ENCODE measurements at places on chromosomes 5 and 9.

DNA sequence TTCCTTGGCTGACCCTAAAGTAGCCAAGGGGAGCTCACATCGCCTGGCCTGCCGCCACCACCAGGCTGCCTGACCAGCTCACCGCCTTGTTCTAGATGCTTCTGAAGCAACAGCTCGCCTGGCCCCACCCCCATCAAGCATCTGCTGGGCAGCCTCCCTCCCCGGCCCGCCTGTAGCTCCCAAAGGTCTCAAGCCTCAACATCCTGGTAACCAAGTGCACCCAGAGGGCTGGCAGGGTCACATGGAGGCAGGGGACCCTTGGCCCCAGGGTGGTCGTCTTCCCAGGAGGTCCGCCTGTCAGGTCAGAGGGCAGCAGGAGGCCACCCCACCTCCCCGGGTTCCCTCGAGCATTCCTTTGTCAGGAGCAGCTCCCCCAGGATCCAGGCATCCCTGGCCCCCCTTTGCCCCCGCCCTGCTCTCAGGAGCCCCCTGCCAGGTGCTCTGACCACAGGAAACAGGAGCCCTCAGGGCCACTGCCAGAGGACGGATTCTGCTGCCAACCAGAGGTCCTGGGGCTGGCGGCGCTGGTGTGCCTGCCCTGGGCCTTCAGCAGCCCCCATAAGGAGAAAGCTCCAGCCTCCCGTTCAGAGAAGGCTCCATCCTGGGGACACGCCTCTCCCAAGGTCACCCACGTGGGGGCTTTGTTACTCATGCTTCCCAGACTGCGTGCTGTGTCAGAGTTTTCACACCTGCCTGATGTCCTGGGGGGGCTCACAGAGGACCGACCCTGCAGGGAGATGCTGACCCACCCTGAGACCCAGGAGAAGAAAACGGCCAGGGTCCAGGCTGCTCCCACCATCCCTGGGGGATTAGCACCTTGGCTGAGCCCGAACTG lies 3.5 kb upstream of the LRRC14B start:
- no peak for DNase-seq

DNA sequence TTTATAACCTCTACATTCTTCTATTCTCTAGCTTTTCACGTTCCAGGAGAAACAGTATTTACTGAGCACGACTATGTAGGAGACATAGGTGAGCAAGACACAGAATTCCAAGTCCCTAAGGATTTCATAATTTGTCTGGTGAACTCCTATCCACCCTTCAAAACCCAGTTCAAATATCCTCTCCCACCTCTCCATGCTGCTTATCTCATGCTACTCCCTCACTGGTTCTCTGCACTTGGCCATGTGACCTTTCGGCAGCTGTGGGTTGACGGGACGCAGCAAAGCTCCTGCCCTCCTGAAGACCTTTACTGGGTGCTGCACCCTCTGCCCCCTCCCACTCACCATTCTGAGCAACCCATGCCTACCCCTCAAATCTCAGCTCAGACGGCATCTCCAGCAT lies 173.2 kb downstream of the RGS3 start:
- DNase-seq: no peak

GRCh38 chr9:114112778-114113584 lies 13.9 kb upstream of the KIF12 start:
- DNase-seq: no peak

- no peak for DNase-seq
Observed at GRCh38 chr5:107813559-107813958, 142.8 kb upstream of the EFNA5 start.

GRCh38 chr5:52948418-52949076 lies 40.6 kb upstream of the ITGA2 start:
- DNase-seq: peak; percentile 49

DNA sequence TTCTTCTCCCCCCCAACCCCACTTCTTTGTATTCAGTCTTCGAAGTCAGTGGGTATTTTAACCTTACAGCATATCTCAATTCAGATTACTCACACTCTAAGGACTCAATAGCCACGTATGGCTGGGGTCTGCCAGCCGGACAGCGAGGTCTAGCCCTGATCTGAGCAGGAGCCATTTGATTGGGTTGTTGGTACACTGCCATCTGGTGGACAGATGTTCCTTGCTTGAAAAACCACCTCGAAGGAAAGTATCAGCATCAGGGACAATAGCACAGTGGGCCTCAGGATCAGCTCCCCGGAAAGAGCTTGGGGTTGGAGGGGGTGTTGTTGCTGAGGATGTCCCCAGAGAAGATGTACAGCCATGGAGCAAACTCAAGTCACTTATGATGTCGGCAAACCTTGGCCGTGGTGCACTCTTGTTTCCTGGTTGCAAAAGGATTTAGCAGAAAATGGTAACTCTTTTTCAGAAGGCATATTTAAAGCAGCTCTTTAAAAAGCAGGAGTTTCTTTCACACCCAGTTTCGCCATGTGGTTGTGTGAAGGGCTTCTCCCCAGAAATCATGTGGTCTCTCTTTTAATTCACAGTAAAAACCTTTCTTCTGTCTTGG lies 31.7 kb upstream of the KCNMB1 start:
- DNase-seq: peak; percentile 57

GRCh38 chr9:18122171-18122570 lies 351.8 kb upstream of the ADAMTSL1 start:
- no peak for DNase-seq

GRCh38 chr5:105172918-105173317 lies 1610.3 kb upstream of the NUDT12 start:
- no peak for DNase-seq

GRCh38 chr9:107875571-107875980 lies 386.0 kb upstream of the KLF4 start:
- no peak for DNase-seq

DNA sequence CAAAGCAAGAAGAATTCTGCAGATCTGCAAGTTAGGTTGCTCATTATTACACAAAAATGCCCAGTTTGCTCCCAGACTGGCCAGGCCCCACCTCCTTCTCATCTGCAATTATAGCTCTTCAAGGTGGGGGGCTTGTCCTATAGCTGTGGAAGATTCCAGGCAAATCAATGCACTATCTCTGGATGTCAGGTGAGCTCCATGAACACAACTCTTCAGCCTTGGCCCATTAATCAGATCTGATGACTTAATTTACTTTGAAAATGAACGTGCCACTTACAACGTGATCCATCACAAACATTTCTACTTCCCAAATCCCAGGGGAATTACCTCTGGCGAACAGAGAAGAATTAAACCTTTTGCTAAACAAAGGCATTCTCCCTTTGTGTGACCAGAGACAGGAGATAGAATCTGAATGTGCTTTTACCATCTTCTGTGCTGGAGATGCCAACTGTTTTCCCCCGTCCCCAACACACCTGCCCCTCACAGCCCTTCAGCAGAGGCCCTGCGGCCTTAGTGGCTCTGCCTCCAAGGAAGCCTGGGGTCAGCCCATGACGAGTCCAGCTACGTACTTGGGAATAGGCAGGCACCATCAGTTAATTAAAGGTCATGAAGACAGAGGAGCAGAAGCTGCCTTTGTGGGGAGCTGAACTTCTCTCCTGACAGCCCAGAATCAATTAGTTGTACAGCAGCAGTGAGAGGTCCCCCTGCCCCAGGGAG lies 60.5 kb downstream of the SNX18 start:
- no peak for DNase-seq

DNA sequence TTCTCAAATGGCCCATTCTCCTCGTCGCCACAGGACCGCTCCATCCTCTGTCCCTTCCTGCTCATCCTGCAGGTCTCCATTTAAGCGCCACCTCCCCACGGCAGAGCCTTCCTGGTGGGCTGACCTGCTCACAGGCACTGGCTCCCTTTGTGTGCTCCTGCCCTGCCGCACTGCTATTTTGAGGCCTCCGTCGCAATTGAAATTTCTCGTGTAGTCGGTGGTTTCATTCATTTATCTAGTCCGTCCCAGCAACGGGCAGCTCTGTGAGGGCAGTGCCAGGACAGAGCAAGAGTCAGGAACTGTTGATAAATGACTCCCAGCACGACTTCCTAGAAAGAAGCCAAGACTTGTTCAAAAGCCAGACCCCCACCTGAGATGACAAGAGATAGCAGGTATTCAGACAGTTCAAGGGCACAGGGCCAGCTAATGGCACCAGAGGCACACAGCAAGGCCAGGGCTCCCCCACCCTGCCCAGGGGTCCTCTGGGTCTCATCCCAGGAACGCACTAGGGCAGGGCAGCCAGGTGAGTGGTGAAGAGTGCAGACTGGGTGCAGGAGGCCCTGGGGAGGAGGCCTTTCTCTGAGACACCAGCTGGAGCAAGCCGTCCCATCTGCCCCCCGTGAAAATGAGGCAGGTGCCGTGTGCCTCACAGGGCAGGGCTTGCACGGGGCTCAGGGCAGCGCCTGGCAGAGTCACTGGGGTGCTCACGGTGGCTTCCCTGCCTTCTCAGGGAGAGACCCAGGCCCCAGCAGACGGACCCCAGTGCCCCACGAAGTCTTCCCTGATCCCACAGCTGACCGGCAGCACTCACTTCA lies 36.9 kb downstream of the FAM78A start:
- no peak for DNase-seq

DNA sequence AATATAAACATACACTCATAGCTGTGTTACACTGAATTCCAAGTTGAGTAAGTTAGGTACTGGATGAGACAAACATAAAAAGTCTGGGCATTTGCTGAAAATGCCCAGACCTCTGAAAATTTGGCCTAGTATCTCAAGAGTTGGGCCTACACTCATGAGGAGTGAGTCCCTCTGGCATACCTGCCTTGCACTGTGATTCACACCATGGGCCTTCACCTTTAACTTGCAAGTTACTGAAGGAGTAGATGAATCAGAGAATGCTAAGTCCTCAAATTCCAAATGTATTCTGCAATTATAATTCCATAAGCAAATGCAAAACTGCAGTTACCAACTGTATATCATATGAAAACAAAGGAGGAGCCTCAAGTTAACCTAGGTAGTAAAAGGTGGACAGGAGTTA lies 32.3 kb upstream of the C9orf40 start:
- DNase-seq: no peak

DNA sequence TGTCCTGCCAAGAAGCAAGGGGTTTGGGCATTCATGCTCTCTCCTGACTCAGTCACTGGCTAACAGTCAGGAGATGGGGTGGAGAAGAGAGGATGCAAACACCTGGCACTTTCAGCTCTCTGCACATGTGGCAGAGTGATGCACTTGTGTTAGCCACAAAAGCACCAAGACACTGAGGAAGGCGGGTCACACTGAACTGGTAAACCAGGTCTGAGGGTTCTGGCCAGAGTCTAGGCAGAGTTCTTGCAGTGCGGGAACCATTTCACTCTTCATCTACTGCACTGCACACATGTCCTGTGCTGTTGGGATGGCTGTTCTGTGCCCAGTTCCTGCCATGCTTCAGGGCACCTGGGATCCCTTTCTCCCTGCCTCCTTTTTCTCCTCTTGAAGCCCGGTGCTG lies 157.1 kb upstream of the GDNF start:
- DNase-seq: no peak

GRCh38 chr9:73149371-73150067 lies 2.1 kb upstream of the ANXA1 start:
- peak; percentile 43 for DNase-seq

DNA sequence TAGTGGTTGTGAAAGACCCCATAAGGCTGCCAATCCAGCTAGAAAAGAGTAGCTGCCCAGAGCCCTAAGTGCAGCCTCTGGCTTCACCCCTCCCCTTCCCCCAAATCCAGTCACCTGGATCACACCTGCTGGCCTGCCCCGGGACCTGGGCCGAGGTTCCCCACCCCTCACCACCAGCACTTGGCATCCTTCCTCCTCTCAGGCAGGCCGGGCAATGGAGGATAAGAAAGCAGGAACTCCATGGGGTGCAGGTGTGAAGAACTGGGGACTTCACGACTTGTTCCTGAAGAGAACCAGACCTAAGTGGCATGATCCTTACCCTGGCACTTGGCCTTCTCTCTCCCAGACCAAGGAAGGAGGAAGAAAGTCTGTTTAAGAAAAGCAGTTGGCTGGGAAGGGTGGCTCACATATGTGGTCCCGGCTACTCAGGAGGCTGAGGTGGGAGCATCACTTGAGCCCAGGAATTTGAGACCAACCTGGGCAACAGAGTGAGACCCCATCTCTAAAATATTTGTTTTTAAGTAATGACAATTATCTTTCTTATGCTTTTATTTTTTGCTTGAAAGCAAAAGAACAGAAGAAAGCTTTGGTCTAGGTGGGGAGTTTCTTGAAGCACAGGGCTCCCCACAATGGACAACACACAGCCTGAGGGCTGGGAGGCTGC lies 131.1 kb downstream of the PAX5 start:
- DNase-seq: no peak

DNA sequence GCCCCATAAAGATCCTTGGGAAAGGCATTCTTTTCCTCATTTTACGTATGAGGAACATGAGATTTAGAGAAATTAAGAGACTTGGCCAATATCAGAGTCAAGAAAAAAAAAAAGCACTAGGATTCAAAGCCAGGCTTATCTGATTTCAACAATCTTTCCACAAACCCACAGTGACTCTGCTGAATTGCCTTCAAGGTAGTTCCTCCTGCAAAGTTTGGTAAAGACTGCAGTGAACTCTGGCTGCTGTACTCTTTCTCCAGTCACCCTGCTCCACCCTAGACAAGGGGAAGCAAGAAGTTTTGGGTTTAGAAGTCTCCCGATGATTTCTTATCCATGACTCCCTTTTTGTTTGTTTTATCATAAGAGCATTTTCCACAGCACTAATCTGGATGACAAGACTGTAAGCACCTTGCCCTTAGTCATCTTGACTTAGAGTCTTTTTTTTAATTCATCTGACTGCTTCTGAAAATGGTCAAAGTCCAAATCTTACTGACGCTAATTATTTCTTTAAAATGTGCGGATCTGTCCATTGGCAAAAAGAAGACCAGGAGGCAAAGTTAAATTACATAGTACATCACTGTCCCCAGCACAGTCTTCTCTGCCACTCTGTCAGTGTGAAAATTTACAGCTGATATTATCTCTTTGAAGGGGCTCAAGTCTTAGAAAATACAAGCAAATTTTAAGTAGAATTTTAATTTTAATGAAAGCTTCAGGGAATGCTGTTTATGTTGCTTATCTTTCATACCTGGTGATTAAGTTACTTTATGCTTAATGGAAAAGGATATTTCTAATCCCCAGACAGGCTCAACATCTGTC lies 180.1 kb downstream of the TTLL11 start:
- DNase-seq: no peak

GRCh38 chr5:143781993-143782520 lies 29.9 kb upstream of the HMHB1 start:
- DNase-seq: no peak

DNA sequence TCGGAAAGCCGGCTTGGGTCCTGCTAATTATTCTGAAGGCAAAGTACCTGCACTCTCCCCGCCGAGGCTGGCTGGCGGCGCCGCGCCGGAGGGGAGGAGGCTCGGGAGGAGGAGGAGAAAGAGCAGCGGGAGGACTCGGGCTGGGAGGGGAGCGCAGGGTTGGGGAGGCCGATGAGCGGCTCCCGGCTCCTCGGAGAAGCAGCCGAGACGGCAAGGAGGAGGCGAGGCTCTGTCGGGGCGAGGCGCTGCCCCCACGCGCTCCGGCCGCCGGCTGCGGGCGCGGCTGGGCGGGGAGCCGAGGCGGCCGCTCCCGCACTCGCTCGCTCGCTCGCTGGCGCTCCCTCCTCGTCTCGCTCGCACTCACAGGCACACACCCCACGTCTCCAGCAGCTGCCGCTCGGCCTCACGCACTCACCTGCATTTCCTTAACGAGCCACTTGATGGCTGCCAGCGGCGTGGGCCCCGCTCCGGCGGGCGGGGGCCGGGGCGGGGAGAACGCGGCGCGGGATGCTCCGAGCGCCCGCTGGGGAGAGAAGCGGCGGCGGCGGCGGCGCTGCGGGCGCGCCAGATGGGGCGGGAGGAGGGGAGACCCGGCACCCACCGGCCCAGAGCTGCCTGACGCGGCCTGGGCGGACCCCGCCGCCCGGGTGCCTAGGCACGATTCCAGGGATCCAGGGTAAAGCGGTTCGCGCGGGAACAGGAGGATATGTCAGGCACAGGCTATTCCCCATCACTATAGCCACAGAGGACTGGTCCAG lies at the start of gene PTPRD:
TSS of gene PTPRD (minus strand) at position 362 of the 758 bp plus-strand sequence.
- no peak for DNase-seq

GRCh38 chr5:115097236-115097635 lies 72.5 kb downstream of the TRIM36 start:
- DNase-seq: no peak
